ENCODE measurements at places on chromosomes 5 and 9.

DNA sequence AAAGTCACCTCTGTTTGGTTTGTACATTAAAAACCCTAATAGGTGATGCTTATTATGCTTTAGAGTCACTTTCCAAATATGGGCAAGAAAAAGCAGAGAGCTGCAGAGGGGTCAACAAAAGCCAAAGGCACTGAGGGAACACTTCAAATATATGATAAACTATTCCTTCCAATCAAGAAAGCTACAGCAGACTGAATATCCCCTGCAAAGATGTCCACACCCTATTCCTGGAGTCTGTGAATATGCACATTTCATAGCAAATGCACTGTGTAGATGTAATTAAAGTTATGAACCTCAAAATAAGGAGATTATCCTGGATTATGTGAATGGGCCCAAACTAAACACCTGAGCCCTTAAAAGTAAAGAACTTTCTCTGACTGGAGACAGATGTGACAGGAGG is 74.3 kb downstream of the ABCA1 start:
- no peak for DNase-seq

DNA sequence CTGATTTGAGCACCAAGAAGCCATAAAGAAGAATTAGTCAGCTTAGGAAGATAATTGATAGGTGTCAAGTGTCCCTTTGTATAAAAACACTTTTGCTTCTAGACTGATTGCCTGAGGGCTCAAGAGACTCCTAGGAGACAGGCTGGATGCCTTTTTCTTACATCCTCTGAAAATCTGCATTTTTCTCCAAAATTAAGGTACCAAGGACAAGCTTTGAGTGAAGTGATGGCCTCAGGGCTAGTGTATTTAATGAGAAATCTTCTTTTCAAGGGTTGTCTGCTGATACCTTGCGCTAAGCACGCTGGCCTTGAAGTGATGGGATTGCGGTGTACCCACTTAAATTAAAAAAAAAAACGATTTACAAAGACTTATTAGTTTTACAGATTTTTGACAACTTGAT is 304.0 kb downstream of the TLR4 start:
- DNase-seq, result no peak

- DNase-seq, result no peak
Measured at GRCh38 chr5:107513337-107514085, 157.2 kb downstream of the EFNA5 start.

DNA sequence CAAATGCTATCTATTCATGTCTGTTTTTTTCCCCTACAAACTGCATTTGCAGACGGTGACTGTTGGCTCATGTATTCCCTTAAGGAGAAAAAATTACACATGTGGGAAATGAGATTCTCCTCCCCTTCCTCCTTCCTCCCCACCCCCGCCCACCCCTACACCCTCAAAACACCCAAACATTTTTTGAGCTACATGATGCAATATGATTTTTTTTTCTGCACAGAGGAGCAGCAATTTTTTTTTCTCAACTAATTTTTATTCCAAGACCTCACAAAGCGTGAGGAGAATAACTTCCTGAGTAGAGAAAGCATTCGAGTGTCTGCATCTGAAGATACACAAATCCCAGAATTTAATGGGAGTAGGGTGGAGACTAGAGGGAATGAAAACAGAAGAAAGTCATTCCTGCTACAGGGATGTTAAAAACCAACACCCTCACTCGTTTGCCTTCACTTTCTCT is 118.1 kb downstream of the PRDM6 start:
- no peak for DNase-seq

- no peak for DNase-seq
Measured at GRCh38 chr9:129906298-129906697, 71.0 kb downstream of the USP20 start.

DNA sequence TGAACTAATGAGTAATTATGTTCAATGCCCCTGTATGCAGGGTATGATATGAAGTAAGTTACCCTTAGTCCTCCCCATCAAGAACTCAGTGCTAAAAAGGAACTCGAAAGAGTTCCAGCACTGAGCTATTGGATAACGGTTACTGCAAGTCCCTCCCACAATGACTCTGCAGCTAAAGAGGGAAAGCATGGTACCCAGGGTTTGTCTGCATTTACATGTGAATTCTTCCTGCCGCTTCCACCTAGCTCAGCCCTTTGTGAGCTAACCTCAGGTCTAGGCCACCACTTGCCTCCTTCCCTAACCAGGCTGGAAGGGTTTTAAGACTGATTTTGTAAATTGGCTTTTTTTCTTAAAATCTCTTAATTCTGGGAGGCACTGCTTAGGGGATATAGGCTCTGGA is 376.8 kb downstream of the EBF1 start:
- DNase-seq, result no peak
